ENCODE measurements at places on chromosomes 13 and 19. TPM values are rescaled to one million over a fixed set of nuclear protein-coding genes. Genes with fewer than 3 reads are reported as not detected.

The ATP4B gene
- 0.58 TPM for total RNA-seq

The RBM26 gene
- 30.7 TPM for total RNA-seq

The AXL gene
- total RNA-seq = 89.8 TPM

The USHBP1 gene
- 40.0 TPM for total RNA-seq

The R3HDM4 gene
- 75.7 TPM for total RNA-seq

The ZNF723 gene
- not detected for total RNA-seq

The C19orf67 gene
- not detected for total RNA-seq

The SYNE4 gene
- not detected for total RNA-seq

The NAPSA gene
- 0.70 TPM for total RNA-seq

The F10 gene
- not detected for total RNA-seq

The AZU1 gene
- not detected for total RNA-seq

The ZNF135 gene
- total RNA-seq = 1.2 TPM

The MBD3L3 gene
- not detected for total RNA-seq

The BSG gene
- total RNA-seq = 775 TPM

- DNase-seq = no peak
Observed at GRCh38 chr13:108615241-108615640, 14.2 kb upstream of the MYO16 start.

DNA sequence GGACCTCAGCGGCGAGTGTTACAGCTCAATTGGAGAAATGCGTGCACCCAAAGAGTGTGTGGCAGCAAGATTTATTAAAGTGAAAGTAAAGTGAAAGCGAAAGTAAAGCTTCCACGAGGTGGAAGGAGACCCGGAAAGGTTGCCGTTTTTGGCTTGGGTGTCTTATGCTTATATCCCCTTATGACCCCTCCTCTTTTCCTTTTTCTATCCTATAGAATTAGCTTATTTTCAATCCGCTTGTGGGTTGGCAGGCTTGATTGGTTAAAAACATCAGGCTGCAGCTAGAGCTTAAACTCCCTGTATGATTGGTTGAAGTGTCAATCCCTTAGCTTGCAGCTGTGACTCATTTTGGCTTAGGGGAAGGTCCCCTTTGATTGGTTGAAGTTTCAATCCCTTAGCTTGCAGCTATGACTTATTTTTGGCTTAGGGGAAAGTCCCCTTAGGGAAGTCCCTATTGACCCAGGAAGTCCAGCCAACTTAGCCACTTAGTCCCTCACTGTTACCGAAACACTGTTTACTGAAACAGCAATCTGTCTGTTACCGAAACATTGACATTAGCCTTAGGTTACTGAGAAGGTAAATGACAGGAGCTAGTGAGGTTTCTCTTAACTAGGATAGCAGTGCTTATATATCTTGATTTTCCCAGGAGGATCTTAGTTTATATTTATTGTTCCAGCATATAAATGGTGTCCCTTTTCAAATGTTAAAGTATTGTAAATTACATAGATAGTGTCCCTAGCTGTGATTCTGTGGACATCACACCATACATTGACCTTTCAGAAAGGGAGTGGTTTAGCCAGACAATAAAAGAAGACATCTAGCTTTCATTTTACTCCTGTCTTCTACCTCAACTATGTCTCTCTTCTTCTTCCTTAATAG, 575.8 kb downstream of the DACH1 start:
- DNase-seq = peak; percentile 3

- DNase-seq = no peak
Observed at GRCh38 chr19:41796362-41796761, at the start of gene CEACAM3. CEACAM3 (plus strand) TSS chr19:41796587; CDS start chr19:41796678, 91 bp downstream.

- DNase-seq = no peak
Observed at GRCh38 chr19:41327576-41328156, 17.7 kb downstream of the CCDC97 start.

- DNase-seq = no peak
Observed at GRCh38 chr19:16037424-16038195, 38.7 kb upstream of the TPM4 start.

- no peak for DNase-seq
Observed at GRCh38 chr19:9608912-9609311, 12.1 kb downstream of the ZNF561 start.

DNA sequence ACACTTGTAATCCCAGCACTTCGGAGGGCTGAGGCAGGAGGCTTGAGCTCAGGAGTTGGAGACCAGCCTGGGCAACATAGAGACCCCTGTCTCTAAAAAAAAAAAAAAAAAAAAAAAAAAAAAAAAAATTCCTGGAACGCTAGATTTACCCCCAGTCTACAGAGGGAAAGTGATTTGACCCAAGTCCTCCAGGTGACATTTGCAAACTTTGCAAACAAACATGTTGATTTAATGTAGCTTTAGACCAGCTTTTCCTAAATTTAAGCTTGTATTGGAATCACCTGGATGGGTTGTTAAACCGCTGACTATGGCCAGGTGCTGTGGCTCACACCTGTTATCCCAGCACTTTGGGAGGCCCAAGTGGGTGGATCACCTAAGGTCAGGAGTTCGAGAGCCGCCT, 8.4 kb downstream of the CPT1C start:
- no peak for DNase-seq

DNA sequence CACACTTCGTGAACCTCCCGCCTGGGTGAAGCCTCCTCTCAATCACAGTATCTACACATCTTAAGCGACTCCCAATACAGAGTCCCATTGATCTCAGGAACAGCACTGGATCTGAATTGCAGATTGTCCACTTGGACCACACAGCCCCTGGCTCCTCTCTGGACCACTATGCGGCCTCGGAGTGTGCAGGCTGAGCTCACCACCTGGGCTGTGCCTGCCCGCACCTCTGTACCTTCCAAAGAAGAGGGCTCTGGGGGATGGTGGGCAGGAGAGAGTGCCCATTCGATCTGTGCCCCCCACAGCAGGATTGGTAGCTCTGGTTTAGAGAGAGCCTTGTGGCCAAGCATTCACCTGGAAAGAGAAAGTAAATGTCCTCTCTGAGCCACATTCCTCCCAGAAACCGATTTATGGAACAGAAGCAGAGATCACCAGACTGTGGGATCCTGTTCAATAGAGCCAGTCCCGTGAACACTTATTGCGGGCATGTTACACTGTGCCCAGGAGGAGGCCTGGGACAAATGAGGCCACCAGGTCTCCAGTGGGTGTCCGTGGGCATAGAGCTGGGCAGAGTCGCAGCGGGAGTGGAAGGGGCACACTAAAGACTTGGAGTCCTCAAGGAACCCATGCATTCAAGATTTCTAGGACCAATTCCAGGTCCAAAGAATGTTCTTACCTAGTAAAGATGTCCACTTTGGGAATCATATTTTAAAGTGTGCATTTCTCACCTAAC, 141.6 kb upstream of the SOX1 start:
- DNase-seq = no peak

- DNase-seq = no peak
Observed at GRCh38 chr19:23772675-23773063, 14.0 kb upstream of the ZNF681 start.

GRCh38 chr13:58480061-58480460, 848.5 kb downstream of the PCDH17 start:
- DNase-seq = no peak

- DNase-seq = no peak
Observed at GRCh38 chr13:113588394-113589111, 4.0 kb downstream of the TFDP1 start.

- DNase-seq = no peak
Observed at GRCh38 chr19:31938675-31939074, 406.7 kb upstream of the ZNF507 start.

DNA sequence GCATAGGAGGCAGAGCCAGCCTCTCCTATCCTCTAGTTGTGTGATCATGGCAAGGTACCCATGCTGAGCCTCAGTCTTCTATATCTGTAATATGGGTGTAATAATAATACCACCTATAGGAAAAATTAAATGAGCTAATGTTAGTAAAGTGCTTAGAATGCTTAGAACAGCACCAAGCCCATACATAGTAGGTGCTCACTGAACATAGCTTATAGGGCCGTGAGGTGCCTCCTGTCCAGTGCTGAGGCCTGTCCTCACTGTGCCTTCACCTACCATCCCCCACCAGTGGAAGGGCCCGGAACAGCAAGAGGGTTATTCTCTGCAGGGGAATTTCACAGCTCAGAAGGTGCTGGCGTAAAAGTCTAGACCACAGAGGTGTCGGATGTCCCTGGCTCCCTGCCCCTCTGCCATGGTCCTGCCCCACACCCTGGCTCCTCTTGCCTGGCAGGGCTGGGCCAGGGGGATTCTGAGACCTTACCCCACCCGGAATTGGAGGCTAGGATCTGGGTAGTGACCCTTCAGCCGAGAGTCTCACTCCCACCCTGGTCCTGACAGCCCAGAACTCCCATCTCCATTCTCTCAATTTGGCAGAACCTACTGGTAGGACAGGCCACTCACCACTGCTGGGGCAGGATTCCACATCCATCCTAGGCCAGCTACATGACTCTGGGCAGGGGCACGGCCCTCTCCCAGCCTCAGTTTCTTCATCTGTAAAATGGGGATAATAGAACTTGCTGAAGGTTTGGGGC, 2.2 kb upstream of the SCN1B start:
- no peak for DNase-seq

DNA sequence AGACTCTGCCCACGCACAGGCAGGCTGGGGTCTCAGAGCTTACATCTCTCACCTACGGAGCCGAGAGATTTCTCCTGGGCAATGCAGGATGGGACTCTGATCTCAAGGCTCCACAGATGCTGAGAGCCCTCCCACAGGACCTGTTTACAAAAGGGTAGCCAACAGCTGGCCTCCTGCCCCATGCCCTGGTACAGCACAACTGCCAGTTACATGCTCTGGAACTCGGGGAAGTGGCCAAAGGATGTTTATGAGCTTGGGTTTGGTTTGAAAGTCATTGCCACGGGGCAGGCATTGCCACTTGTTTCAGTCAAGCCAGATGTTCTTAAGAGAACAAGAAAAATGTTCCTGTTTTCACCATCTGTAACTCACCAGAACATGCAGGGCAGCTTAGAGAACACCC, 3.5 kb downstream of the DHRS12 start:
- no peak for DNase-seq

DNA sequence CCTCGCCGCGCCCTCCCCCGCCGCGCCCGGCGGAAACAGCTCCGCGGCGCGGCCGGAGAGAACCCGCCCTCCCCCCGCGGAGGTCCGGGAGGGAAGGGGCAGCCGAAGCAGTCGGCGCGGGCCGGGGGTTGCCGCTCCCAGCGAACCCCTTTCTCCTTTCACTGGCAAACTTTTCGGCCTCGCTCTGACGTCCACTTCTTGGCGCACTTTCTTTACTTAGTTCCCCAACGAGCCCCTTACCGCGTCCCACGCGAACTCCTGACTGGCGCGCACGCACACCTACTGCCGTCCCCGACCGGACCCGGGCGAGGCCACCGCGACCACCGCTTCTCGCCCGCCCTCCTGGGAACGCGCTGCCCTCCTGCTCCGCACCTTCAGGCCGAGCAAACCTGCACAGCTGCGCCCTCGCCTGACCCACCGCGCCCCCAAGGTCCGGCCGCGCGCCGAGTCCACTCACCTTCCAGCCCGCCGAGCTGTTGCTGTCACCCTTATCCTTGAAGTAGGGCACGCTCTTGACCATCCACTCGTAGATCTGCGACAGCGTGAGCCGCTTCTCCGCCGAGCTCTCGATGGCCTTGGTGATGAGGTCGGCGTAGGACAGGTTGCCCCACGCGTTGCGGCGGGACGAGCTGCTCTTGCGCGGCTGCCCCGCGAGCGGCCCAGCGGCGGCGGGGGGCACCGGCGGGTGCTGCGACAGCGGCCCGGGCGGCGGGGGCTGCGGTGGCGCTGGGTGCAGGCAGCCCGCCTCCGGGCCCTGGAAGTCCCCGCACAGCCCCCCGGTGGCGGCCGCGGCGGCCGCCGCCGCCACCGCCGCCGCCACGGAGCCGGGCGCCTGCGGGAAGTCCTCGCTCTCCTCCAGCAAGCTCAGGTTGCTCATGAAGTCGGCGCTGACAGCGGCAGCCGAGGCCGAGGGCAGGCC, 1.1 kb downstream of the FOXO1 start:
- no peak for DNase-seq

- DNase-seq = no peak
Observed at GRCh38 chr13:26821672-26822071, 61.1 kb upstream of the GPR12 start.

- no peak for DNase-seq
Observed at GRCh38 chr19:3345850-3346460, 20.4 kb upstream of the NFIC start.

DNA sequence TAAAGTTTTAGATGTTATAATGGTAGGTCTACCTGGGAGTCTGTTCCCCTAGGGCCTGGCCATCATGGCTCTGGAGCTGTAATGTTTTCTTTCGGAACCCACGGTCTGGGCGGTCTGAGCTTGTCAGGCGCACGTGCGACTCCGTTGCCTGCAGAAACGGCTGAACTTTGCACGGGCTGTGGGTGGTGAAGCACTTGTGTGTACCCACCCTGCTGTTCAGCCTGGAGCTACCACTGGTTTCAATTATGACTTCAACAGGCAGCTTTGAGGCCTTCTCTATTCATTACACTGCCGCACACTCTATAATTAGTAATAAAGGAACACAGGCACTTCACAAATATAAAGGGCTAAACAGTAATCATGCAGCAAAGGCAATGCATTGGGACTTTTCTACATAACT, 6.0 kb downstream of the PCDH8 start:
- no peak for DNase-seq

- DNase-seq = no peak
Observed at GRCh38 chr19:19860756-19861390, 4.8 kb upstream of the ZNF253 start.

GRCh38 chr13:88958821-88959220, 1287.7 kb downstream of the SLITRK5 start:
- DNase-seq = no peak

GRCh38 chr19:19170053-19170872, at the start of gene MEF2B:
MEF2B (minus strand) TSS chr19:19170263; CDS start chr19:19150735, 19,528 bp downstream.
- no peak for DNase-seq

DNA sequence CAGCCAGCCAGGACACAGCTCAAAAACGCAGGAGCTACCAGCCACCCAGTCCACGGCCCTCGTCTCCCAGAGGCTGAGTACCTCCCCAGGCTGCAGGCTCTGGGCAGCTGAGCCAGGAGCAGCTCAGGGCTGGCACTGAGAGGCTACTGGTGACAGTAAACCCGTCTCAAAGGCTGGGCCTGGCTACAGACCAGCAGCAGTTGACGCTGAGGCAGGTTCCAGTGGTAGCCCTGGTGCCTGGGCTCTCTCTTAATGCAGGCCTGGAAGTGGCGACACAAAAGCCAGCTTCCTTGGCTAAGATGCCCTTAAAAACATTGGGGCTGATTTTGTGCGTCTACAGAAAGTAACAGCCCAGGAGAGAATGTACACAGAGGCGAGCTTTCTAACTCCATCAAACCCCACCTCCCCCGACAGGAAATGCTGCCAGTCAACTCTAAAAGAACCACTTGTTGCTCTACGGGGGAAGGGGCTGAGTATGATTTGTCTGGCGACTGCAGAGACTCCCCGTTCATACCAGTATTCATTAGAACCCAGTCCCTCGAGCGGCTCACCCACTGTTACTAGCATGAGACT, 126.3 kb downstream of the STK24 start:
- DNase-seq = no peak

GRCh38 chr13:79434556-79434955, 28.5 kb upstream of the RBM26 start:
- no peak for DNase-seq

DNA sequence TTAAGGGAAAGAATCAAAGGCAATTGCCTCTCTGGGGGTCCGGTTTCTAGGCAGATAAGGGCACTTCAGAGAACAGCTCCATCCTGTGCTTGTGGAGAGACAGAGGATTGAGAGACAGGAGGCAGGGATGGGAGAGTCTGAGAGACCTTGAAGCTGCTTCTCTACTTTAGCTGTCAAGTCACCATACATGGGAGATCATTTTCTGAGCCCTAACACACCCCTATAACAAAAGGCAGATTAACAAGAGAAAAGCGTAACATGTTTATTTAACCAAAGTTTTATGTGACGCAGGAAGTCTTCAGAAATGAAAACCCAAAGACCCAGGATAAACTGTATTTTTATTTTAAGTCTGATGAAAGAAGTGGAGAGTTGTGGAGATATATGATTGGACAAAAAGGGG, 48.4 kb downstream of the CBY2 start:
- DNase-seq = no peak
